ENCODE measurements at places on chromosomes 6 and 20.
A peak's percentile ranks its signal among the peaks of the same experiment; 100 is the strongest.

- peak; percentile 69 for DNase-seq
Observed at GRCh38 chr20:49982346-49983122, at the start of gene SNAI1. SNAI1 (plus strand) TSS chr20:49982980; CDS start chr20:49983060, 80 bp downstream.

DNA sequence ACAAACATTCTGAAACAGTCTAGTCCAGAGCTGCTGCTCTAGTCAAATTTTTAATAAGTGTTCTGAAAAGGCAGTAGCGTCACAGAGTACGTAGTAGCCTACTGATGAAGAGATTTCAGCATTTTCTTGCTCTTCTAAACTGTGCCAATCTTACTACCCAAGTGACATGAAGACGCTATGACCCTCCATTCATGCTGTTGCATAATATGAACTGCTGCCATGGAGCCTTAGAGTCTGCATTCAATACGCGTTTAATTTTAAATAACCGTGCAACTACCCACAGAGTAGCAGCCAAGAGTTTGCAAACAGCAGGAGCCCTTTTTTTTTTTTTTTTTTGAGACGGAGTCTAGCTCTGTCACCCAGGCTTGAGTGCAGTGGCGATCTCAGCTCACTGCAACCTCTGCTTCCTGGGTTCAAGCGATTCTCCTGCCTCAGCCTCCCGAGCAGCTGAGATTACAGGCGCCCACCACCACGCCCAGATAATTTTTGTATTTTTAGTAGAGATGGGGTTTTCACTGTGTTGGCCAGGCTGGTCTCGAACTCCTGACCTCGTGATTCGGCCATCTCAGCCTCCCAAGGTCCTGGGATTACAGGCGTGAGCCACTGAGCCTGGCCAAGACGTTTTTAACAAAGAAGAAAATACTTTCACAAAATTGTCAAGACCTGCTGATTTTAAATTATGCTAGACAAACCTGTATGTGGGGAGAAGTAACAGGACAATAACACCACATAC is 44.3 kb downstream of the EZR start:
- no peak for DNase-seq

DNA sequence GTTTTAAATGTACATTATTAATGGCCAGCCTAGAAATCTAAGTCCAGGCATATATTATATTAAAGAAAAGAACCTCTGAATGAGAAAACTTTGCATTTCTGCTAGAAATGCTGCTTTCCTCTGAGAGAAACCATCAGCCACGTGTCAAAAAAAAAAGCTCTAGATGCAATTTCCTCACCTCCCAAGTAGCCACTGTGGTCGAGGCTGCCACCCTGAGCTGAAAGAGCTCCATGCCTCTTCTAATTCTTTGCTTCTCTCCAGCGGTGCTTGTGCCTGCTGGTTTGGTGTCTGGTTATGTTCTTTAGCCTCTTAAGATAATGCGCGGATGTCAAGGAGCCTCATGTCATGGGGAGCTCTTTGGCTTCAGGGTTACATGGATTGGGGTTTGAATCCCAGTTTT is 316.0 kb downstream of the TFAP2C start:
- no peak for DNase-seq

DNA sequence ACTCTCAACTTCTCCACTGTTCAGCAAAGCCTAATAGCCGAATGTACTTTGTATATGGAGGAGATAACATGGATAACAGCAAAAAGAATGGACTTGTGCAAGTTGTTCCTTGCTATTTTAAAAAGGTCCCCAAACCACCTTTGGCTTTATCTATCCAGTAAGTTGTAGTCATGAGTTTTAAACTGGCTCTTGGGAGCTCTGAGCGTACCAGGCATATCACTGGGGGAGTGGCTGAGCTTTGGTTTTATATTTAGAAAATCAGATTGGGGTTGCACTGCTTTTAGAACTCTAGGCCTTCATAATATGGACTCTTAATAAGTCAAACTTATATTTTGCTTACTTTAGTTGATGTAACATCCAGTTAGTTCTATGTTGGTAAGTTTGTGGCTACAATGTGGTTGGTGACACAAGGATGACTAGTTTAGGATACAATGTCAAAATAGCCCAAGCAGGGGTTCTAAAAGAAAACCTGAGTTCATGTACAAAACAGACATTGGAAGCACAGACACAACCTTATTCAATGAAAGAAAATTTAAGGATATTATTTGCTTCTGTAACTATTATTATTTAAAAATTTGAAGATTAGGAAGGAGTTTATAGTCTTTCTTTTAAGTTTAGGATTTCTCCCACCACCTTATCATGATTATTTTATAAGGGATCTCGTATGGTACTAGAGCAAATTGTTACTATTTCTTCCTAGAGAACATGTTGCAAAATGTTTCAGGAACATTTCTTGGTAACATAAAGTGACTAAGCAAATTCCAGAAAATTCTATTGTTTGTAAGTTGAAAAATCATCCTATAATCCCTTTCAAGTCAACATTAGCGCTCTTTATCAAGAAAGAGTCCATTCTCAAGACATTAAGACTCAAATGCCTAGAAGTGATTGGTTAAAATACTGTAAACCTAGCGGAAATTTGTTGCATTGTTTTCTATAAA is 165.8 kb upstream of the SUPT3H start:
- no peak for DNase-seq

DNA sequence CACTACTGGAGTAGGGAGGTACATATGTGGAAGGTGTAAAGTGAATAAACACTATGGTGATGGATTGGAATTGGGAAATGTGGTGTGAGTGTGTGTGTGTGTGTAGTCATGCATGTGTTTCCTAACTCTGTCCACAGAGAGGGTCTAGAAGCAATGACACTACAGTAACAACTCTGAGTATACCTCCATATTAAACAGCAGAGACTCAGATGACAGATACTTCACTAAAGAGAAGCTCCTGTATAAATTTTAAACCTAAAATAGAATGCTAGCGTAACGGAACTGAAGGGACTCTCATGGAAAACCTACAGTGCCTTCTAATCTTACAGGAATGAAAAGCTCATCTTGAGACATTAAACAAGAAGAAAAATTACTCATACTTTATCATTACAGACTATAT is 150.5 kb downstream of the SLC16A10 start:
- no peak for DNase-seq

DNA sequence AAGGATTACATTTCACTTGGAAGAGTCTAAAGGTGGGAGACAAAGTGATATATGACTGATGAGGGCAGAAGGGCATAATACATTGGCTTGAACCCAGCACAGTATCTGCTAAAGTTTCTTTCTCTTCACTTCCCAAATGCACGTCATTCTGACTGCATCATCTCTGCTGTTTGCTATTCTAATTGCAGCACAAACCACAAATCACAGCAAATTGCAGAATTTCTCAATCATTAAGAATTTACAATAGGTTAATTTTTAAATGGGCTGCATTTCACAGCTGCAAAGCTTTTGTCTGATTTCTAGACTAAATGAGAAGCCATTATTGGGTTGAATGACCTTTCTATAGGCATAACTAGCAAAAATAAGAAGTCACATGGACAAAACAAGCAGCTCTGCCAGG is 337.0 kb downstream of the RNGTT start:
- no peak for DNase-seq

- DNase-seq = no peak
Observed at GRCh38 chr6:151186306-151186705, 53.5 kb upstream of the AKAP12 start.

DNA sequence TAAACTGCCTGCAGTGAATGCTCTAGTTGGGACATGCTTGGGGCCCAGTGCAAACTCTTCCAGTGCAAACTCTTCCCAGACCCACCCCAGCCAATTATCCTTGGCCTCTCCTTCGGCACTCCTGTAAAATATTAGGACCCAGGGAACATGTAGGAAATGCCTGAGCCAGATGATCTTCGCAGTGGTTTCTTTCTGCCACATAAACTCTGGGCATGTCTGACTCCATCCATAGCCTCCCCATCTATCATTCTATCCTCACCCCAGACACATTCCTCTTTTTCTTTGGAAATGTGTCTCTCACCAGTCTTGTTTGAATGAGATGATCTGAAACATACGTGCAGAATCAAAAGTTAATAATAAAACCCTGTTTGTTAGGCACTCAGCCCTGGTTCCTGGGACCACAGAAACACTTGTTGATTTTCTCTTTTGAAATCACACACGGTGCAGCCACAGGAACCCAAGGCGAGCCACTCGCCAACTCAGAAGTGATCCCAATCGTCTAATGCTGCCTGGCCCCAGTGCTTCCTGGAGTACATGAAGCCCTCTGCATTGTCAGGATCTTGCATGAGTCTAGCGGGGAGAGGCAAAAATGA is 108.9 kb upstream of the CST7 start:
- no peak for DNase-seq

GRCh38 chr20:16360668-16361067 is 212.6 kb downstream of the KIF16B start:
- DNase-seq = no peak

GRCh38 chr6:70336996-70337742 is 34.3 kb upstream of the COL9A1 start:
- no peak for DNase-seq

GRCh38 chr6:116779573-116780164 is 14.2 kb upstream of the FAM162B start:
- DNase-seq = no peak

DNA sequence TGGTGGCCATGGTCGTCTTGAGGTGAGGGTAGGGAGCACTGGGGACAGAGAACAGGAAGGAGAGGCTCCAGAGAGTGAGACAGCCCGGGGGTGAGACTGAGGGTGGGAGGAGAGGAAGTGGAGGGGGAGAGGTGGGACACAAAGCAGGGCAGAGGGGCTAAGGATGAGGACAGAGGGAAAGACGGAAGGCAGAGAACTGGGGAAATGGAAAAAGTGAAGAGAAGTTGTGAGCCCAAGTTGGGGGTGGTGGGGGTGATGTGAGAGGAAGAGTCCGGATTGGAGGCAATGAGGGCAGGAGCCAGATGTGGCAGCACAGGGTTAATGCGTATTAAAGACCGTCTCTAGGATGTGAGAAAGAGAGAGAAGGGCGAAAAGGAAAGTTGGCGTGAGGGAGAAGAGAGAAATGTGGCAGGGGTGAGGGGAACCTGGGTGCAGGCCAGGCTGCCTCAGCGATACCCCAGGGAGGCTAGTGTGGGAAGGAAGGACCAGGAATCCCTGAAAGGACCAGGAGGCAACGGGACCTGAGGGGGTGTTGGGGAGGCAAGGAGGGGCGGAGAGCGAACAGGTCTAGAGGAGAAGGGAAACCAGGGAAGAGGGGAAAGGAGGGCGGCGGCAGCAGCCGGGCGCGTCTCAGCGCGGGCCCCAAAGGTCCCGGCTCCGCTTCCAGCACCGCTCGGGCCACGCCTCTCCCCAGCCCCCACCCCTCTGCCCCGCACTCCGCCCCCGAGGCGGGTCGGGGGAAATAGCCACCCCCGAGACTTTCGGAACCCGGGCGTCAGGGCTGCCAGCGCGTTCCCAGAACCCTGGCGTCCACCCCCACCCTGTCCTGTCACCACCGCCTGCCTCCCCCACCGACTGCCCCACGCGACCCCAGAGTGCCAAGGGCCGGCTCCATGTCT is at the start of gene PPP1R18:
TSS of gene PPP1R18 (minus strand) at position 637 of the 899 bp plus-strand sequence. CDS start at position 10, 627 bp downstream.
- peak; percentile 76 for DNase-seq

DNA sequence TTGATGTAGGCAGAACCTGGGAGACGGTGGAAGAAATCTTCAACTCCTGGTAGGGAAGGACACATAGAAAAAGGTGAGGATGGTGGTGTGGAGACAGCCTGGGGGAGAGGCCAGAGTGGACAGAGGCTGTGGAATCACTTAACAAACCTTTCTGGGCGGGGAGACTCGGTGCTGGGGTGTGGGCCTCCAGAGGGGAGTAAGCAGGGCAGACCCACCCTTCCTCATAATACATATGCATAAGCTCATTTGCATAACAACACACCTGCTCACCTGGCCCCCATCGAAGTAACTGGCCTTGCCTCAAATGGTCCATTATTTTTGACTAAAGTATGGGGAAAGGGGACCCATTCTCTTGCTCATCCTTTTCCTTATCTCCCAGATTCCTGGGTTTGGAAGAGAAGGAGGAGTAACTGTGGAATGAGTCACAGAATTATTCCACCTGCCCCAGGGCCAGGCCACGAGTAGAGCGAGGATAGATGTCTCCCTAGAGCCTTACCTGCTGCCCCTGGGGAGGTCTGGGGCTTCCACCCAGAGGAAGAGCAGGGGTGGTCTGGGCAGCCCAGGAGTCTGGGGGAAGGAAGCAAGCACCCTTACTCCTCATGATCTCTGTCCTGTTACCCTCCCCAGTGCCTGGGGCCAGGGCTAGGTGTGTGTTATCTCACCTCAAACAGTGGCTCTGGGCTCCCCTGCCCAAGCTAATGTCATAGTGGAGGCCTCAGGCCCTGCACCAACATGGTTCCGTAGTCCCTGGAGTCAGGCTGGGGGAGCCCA is 10.7 kb upstream of the VEGFA start:
- DNase-seq = no peak

GRCh38 chr6:35047265-35048011 is 93.7 kb downstream of the TCP11 start:
- no peak for DNase-seq

- no peak for DNase-seq
Observed at GRCh38 chr6:90003069-90003795, 109.0 kb downstream of the GJA10 start.

GRCh38 chr6:7270320-7271204 is 42.4 kb downstream of the SSR1 start:
- no peak for DNase-seq

GRCh38 chr6:101439790-101440189 is 46.3 kb downstream of the GRIK2 start:
- DNase-seq = no peak

GRCh38 chr6:114159727-114160126 is 183.1 kb downstream of the HS3ST5 start:
- DNase-seq = no peak

DNA sequence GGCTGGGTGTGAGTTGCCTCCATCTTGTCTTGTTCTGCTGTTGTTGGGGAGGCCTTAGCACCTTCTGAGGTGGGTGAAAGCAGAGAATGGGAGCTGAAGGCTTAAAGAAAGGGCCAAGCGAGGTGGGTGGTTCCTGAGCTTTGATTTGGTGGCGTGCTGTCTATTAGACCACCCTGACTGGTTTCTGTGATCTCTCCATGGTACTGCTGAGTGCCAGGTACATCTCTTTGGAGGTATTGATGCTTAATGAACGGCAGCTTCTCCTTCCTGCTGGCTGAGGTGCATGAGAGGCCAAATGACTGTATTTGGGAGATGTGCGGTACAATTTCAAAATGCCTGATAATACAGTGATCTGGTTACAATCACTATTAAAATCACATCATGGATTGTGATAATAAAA is 15.4 kb downstream of the RIN2 start:
- DNase-seq = no peak

DNA sequence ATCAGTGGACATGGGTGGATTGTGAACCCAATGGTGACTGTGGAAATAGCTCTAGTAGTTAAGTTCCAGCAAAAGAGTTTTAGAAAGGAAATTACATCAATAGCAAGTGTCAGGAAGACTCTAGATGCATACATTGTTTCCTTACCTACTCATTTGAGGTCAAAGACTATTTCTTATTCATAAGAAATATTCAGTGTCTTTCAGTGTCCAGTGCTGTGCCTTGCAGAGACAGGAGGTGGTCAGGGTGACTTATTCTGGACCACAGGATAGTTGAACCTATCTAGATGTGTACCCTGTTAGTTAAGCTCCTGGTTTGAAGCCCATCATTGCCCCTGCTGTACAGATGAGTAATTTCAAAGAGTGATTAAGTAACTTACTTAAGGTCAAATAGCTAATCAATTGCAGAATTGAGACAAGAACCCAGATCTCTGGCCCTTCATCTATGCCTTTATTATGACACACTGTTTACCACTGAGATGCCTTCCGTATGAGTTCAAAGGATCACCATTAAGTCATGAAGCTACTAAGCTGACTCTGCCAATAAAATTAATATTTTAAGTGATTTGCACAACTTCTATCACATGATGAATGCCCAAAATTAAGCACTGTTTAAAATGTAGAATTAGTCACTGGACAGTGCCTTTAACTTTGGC is 136.1 kb downstream of the PDSS2 start:
- DNase-seq = no peak
